ENCODE measurements at places on chromosomes 16 and 17.
A peak's percentile ranks its signal among the peaks of the same experiment; 100 is the strongest.

- DNase-seq = no peak
Measured at GRCh38 chr16:57185446-57185944, 344 bp downstream of the PSME3IP1 start.

- no peak for DNase-seq
Measured at GRCh38 chr16:81547194-81547938, 102.8 kb downstream of the CMIP start.

DNA sequence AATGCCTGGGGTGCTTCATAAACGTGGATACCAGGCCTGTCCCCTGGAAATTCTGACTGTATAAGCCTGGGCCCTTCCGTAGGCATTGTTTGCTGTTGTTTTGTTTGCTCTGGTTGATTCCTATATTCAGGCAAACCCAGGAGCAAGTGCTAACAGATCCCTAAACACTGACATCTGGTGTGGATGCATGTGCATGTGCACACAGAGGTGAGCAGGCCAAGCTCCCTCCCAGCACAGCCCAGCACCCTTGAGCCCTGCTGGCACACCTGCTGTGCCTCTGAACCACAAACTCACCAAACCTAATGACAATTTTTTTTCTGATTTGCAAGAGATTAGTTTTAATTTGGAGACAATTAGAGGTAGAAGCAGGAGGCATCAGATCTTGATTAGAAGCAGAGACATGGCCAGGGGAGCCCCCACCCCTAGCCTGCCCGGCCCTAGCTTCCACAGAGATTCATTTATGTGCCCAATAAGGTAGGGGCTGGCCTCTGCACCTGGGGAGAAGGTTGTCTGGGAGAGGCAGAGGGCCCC, 40.4 kb downstream of the TMEM132E start:
- no peak for DNase-seq

- no peak for DNase-seq
Measured at GRCh38 chr16:1580256-1580655, 31.6 kb downstream of the IFT140 start.

DNA sequence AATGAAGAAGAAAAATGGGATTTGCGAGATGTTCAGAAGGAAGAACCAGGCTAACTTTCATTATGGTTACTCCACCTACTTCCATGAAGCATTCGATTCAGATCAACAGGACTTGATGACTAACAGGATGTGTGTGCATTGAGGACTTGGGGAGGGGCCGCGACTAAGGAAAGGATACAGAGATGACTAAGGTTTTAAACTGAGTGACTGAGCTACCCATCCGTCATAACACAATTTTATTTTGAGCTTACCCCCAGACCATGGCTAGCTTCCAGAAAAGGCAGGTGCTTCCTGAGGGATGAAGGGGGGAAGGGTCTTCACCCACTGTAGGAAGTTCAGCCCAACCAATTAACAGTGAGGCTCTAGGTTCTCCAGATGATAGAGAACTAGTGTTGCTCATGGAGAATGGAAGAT, 2.5 kb upstream of the CDYL2 start:
- peak; percentile 66 for DNase-seq

DNA sequence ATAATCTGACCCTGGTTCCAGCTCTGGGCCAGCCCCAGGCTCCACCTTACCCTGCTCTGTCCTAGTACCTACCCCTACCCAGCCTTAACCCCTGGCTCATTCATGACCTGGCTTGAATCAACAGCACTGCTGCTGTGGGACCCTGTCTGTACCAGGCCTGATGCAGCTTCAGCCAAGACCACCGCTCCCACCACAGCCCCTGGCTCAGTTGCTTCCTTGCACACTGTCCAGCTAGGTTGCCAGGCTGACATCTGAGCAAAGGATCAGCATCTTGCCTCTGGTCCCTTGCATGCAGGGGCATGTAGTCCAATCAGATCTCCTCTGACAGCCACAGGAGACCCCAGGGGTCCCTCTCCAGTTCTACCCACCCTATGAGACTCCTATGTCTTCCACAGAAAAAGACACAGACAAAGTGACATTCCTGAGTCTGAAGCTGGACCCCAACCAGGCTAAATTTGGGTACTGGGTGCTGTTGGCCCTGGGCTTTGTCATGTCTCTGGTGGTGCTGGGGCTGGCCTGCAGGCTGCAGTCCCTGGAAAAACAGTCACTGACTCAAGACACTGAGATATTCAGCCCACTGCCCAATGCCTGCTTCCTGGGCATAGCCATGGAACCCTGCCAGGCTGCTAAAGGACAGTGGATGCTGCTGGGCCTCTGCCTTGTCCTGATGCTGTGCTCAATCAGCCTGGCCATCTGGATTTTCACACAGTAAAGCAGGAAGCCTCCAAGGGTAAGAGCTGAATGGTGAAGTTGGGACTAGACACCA, 3.9 kb upstream of the KCNH6 start:
- no peak for DNase-seq

GRCh38 chr17:81983639-81984373, 6.4 kb downstream of the ASPSCR1 start:
- DNase-seq = no peak

GRCh38 chr17:65696739-65697394, 135.4 kb upstream of the AXIN2 start:
- DNase-seq = no peak

Data from stimulated activated CD8-positive, alpha-beta memory T cell treated with anti-CD3 and anti-CD28 coated beads, Interleukin-4, amount 100 ng/mL, for 48 hours (primary cell).